ENCODE measurements at places on chromosomes 13 and 19.
A peak's percentile ranks its signal among the peaks of the same experiment; 100 is the strongest.

DNA sequence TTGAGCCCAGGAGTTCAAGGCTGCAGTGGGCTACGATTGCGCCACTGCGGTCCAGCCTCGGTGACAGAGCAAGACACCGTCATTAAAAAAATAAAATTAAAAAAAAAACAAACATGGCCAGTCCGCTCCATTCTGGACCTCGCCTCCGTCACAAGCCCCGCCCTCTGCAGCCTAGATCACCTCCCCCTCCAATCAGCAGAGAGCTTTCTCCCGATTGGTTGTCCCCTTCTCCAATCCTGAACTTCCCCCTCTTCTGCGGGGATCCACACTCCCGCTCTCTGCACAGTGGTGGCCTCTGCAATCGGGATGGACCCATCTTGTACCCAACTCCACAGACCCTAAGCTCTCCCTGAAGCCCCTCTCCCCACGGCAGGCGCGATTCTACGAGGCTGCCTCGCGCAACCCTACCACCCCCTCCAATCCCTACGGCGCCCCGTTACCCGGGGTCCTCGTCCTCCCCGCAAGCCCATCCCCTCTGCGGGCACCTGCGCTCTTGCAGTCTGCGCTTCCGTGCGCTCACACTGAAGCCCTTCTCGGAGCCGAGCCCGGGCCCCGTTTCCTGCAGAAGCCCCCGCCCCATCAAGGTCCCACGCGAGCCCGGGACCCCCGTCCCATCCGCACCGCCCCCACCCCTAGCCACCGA is 540 bp downstream of the TMEM160 start:
- DNase-seq = peak; percentile 74

DNA sequence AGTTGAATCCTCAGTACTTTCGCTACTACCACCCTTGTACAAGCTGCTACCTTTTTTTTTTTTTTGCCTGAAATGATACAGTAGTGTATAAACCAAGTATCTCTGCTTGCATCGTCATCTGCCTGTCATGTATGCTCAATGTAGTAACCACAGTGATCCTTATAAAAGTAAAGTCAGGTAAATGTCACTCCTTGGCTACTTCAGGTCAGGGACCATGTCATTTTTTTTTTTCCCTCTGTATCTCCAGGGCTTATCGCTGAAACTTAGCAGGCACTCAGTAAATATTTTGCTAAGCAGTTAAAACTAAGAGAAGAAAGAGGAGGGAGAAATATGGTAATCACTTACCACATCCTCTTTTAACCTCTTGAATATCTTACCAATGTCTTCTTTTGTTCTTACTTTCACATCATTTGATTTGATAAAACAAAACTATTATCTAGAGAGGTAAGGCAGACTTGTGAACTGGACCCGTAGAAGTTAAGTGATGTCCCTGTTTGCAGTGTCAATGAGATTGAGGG is 96.8 kb upstream of the KLF12 start:
- DNase-seq = no peak

GRCh38 chr13:102386461-102386860 is 15.4 kb downstream of the FGF14 start:
- no peak for DNase-seq

DNA sequence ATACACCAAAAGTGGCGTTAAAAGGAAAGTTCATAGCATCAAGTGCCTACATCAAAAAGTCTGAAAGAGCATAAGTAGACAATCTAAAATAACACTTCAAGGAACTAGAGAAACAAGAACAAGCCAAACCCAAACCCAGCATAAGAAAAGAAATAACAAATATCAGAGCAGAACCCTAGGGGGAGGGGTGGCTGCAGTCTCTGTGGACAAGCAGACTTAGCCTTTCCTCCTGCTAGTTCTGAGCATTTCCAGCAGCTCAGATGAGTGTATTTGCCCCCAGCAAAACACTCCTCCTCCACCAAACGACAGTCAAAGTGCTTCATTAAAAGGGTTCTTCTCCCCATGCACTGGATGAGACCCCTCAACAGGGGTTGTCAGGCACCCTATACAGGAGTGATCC is 7.1 kb upstream of the ZNF90 start:
- no peak for DNase-seq

- DNase-seq = peak; percentile 58
Measured at GRCh38 chr13:51222686-51223559, 725 bp downstream of the FAM124A start.

DNA sequence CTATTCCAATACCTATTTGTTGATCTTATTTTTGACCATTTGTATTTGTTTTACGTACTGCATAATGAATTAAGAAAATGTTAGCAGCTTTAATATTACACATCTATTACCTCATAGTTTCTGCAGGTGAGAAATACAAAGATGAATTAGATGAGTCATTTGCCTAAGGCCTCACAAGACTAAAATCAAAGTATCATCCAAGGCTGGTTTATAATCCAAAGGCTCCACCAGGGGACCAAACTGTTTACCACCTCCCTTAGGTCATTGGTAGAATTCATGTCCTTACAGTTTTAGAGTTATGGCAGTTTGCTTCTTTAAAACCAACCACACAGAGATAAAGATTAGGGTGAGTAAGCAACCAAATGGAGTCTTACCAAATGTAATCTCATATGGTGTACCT is 848.1 kb downstream of the SLITRK6 start:
- DNase-seq = no peak

DNA sequence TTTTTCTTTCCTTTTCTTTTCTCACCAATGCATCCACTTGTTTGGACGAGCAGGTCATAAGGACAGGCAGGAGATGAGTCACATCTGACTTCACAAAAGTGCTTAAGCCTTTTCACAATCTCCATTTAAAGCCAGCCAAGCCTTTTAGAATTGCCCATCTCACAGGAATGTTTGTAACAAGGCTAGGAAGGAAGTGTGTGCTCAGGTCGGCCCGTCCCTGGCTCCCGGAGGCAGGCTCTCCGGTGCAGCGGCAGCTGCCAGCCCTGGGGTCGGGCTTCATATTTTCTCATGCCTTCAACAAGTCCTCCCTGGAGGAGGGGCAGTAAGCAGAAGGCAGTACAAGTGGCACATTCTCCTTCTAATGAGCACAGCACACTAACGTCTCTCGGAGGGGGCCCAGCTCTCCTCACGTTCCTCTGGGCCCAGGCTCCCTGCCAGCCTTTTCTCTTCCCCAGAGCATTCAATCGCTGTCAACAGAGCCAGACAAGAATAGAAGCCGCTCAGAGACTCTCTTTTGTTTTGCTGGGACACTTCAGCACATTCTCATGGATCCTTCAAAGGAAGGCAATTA is 180.5 kb downstream of the COL4A1 start:
- no peak for DNase-seq

- no peak for DNase-seq
Measured at GRCh38 chr13:65600702-65601101, 1629.4 kb downstream of the PCDH9 start.
